ENCODE measurements at places on chromosomes 5 and 9.

DNA sequence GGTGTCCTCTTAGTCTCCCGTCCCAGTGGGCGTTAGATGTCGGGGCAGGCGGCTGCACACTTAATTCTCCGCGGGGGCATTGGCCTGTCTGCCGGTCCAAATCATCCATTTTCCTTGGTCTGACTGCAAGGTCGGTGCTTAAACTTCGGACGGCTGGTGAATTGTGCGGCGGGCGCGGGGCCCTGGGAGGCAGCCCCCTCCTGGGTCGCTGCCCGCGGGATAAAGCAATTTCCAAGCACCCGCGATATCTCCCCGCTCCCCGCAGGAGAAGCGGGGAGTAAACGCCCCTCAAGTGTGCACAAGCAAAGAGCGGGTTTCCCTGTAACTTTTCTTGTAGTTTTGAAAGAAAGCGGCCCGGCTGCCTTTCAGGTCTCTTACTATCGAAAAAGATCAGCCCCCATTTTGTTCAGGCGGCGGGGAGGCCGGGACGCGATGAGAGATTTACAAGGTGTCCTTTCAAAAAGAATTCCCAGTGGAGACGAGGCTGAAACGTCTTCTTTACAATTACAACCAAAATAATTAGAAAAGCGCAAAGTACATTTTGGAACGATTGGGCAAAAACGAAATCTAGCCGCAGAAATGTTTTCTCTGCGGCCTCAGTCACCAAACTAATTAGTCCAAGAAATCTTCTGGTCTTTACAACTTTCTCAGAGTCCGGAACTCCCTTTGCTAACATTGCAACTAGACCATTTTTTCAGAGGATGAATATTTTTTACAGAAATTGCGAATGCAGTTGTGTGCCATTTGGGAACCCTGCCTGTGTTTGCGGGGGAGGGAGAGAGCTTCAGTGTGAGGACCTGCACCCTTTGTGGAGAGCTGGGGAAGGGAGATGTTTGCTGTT, 1.8 kb downstream of the IRX1 start:
- no peak for DNase-seq

DNA sequence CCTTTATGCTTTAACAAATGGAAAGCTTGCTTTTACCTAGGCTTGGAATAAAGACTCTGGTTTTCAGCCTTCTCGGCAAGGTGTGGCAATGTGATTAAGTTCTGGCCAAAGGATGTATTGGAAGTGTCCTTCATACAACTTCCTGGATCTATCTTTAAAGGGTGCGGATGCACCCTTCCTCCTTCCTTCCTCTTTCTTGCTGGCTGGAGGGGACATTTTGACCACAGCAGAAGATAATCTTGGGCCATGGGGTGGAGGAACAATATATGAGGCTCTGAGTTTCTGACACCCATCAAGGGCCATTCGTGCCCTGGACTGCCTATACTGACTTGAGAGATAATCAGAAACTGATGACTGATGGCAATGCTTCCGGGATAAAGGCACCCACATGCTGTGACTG, 145.7 kb downstream of the ACER2 start:
- no peak for DNase-seq

- no peak for DNase-seq
Observed at GRCh38 chr9:10265153-10265631, 347.6 kb downstream of the PTPRD start.

DNA sequence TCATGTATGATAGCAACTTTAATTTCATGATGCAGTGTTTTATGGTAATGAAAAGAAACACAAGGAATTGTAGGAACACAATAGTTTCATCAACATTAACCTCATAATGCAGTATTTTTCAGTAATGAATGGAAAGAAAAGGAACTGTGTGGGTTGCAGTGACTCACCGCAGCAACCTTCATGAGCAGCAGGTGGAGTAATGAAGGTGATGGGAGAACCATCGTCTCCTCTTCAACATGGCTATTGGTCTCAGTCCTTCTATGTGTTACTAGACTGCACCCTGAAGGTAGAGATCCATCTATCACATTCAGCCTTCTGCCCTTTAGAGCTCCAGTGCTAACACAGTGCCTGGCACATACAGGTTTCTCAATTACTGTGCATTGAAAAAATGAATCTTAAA, 58.0 kb downstream of the TMEM215 start:
- DNase-seq = no peak

DNA sequence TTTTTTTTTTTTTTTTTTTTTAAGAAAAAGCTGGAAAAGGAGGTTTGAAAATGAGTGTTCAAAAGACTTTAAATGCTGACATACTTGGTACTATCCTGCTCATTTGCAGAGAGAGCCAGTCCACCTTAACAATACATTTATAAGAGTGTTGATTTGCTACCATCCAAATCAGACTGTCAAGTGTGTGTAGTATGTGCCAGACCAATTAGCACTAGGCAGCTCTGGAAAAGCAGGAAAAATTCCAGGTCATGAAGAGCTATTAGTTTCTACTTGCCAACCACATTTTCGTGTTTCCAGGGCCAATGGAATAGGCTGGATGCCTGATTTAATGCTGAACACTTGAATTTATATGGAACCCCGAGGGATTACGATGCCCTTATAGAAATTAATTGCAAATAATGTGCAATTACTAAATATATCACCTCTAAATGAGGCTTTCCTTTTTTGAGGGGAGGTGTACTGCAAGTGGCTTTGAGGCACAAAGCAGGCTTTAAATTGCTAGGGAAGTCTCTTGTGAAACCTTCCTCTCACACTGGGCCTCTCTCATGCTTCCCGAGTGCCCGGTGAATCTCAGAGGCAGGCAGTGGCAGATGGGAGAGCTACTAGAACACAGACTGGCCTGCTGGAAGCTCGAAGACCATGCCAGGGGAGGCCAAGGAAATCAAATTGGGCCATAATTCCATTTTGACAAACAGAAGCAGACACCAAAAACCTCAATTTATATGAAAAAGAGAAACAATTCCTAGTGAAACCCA, 178.7 kb downstream of the PPP2R2B start:
- DNase-seq = no peak

DNA sequence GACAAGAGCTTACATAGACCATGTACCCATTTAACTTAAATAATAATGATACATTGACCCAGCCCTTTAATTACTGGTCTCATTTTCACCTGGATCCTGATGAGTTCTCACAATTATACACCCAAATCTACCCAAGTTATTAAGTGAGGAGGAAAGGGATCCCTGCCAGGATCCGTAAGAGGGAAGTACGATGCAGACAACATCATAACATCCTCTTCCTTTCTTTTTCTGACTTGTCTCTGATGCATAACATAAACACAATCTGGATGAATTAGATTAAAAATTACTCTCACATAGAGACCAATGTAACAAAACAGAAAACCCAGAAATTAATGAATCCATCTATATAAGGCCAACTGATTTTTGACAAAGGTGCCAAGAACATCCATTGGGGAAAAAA, 17.0 kb downstream of the MARCHF3 start:
- DNase-seq = no peak

All from transverse colon (tissue), 4 donors.